ENCODE measurements at places on chromosomes 16 and 17. TPM values are rescaled to one million over a fixed set of nuclear protein-coding genes. Genes with fewer than 3 reads are reported as not detected.

The KRT39 gene
- total RNA-seq = not detected

The GRAP gene
- under 0.01 TPM for total RNA-seq

The KRT16 gene
- total RNA-seq = 2.7 TPM

The CCDC144A gene
- total RNA-seq = 9.9 TPM

The ZNF213 gene
- 4.8 TPM for total RNA-seq

The CDRT15 gene
- not detected for total RNA-seq

The NXN gene
- 60.6 TPM for total RNA-seq

The RNF167 gene
- 21.3 TPM for total RNA-seq

Measured in articular chondrocyte of knee joint (primary cell).